ENCODE measurements at places on chromosomes 13 and 19. TPM values are rescaled to one million over a fixed set of nuclear protein-coding genes. Genes with fewer than 3 reads are reported as not detected.

DNA sequence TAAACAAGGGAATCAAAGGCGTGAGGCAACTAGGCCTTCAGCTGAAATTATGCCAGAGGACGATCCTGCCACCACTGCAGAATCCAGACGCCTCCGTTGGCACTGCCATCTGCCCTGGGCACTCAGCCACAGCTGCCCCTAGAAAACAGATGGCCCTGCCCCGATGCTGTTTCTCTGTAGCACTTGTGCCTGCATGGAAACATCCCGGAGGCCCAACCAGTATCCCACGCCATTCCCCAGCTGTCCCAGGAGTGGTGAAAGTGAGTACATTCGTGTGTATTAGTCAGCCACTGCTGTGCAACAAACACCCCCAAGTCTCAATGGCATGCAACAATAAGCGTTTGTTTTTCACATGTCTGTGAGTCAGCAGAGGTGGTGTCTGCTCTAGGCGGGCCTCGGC is 8.9 kb upstream of the CRTC1 start:
- H3K27me3 ChIP-seq = no peaks in the 10 kb centered on the region
- peaks cover 3% of the 10 kb centered on the region for H3K36me3 ChIP-seq
- no peak overlapping the region for H3K4me3 ChIP-seq

- H3K4me3 ChIP-seq = no peak overlapping the region
- H3K27me3 ChIP-seq = no peaks in the 10 kb centered on the region
- DNase-seq = no peak
- no peak overlapping the region for H3K27ac ChIP-seq
These were observed 1633.0 kb upstream of the PCDH20 start for GRCh38 chr13:63048653-63049052.

GRCh38 chr19:4722671-4723594 is 709 bp downstream of the DPP9 start:
- peak; percentile 35 for DNase-seq
- peak overlapping the region; percentile 92 for H3K4me3 ChIP-seq
- H3K27me3 ChIP-seq = no peaks in the 10 kb centered on the region

- peak overlapping the region; percentile 95 for H3K27ac ChIP-seq
- H3K4me3 ChIP-seq = peak overlapping the region; percentile 87
- no peaks in the 10 kb centered on the region for H3K36me3 ChIP-seq
- DNase-seq = no peak
These were observed 1.4 kb downstream of the TDRD3 start for GRCh38 chr13:60398379-60398891.

GRCh38 chr13:102608974-102609373 is 12.2 kb downstream of the TPP2 start:
- peak overlapping the region; percentile 95 for H3K27ac ChIP-seq
- peaks cover 49% of the 10 kb centered on the region for H3K4me1 ChIP-seq
- peaks cover 57% of the 10 kb centered on the region for H3K36me3 ChIP-seq
- DNase-seq = no peak
- H3K4me3 ChIP-seq = no peak overlapping the region

DNA sequence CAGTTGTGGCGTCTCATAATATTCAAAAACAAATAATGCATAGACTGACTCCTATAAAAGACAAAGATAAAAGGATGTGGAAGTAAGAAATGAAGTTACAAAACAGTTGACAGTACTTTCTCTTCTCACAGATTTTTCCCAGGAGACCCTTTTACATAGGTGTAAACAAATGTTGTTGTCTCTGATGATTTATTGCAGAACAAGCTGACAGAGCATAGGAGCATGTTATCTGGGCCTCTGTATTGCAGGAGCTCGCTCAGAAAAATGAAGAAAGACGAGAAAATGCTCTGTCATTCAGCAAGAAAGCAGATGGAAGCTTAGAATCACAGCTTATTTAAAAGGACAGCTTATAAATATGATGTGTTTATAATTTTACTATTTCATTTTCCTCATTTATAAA is 353.6 kb upstream of the GPC6 start:
- H3K4me1 ChIP-seq = no peaks in the 10 kb centered on the region
- DNase-seq = no peak
- no peaks in the 10 kb centered on the region for H3K36me3 ChIP-seq
- H3K27me3 ChIP-seq = no peaks in the 10 kb centered on the region
- no peak overlapping the region for H3K27ac ChIP-seq

DNA sequence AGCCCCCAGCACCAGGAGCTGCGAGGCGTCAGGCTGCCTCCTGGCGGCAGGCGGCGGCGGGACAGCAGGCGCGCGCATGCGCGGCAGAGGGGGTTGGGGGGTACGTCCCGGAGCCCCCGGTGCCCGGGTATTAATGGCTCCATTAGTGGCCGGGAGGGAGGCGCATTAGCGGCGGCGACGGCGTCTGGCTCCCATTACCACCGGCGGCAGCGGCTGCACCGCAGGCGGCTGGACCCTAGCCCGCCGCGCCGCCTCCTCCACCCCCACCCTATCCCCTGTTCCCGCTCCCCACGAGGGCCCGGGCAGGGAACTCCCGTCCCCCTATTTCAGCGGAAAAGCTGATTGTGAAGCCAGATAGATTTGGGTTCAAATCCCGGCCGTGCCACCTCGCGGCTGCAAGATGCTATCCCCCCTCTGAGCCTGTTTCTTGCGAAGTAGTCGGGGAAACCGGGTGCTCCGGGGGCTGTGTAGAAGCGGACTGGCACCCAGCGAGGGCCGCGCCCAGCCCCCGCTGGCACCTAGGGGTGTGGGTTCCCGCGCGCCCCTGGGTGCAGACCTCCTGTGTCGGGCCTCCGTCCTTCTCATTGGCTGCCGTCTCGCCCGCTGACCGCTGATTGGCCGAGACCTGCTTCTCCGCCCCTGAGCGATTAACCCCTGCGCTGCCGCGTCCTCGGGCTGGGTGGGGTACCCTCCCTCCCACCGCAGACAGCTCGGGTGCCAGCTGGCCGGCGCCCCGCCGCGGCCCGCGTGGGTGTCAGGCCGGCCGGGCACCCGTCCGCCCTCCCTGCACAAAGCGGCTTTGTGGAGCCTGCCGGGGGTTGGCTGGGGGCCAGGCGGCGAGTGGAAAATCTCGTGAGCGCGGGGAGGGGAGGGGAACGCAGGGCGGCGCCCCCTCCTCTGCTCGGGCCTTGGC is 11.1 kb downstream of the CIC start:
- H3K27me3 ChIP-seq = no peaks in the 10 kb centered on the region
- peak overlapping the region; percentile 89 for H3K27ac ChIP-seq
- peaks cover 59% of the 10 kb centered on the region for H3K4me1 ChIP-seq
- peak; percentile 92 for DNase-seq

GRCh38 chr13:20501592-20501991 is 24.1 kb downstream of the CRYL1 start:
- no peak overlapping the region for H3K4me3 ChIP-seq
- H3K36me3 ChIP-seq = peaks cover 3% of the 10 kb centered on the region
- DNase-seq = no peak
- no peak overlapping the region for H3K27ac ChIP-seq
- no peaks in the 10 kb centered on the region for H3K27me3 ChIP-seq

- no peak overlapping the region for H3K4me3 ChIP-seq
- no peak for DNase-seq
These were observed 3.1 kb downstream of the MAST3 start for GRCh38 chr19:18100710-18101109.

POGLUT2 gene
- total RNA-seq = 3.7 TPM

USP12 gene
- total RNA-seq = 32.3 TPM

WDR88 gene
- total RNA-seq = 0.21 TPM

LINGO3 gene
- not detected for total RNA-seq

DEDD2 gene
- 25.9 TPM for total RNA-seq

VSTM1 gene
- total RNA-seq = not detected

CLN5 gene
- 14.5 TPM for total RNA-seq

KLK14 gene
- total RNA-seq = 0.69 TPM
